ENCODE measurements at places on chromosomes 6 and 20.

- DNase-seq, result peak; percentile 80
These were observed 48.5 kb downstream of the FNDC1 start for GRCh38 chr6:159217595-159218275.

GRCh38 chr6:40796260-40797221 is 209.4 kb upstream of the LRFN2 start:
- no peak for DNase-seq

DNA sequence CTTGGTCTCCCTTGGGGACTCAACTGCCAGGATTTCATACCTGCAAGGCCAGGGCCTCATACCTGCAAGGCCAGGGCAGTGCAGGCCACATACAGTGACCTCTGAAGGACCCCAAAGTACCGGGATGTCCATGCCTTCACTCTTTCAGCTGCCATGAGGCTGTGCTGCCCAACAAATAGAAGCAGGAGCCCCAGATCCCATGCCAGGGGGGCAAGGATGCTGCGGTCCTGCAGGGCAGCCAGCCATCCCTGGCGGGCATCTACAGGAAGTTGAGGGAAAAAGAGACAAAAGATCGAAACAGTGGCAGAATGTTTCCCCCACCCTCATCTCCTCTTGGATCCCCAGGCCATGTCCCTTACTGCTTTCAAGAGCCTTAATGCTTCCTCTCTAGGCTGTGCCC is 799 bp downstream of the NRM start:
- DNase-seq, result no peak

GRCh38 chr6:11865680-11866300 is 87.2 kb upstream of the ADTRP start:
- DNase-seq, result no peak

DNA sequence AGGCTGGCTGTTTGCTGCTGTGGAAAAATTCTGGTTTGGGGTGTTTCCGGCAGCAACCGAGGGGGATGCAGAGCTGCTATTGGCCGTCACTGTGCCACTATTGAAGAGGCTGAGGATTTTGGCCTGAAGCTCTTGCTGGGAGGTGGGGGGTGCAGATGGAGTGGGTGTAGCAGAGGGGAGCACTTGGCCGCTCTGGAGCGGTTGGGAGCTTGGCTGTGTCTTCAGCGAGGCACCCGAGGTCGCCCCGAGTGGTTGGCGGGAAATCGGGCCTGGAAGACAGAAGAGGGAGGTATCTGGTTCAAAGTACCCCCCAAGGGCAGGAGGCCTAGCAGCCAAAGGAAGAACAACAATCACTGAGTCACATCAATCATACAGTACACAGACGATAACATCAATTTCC is 27.1 kb downstream of the NCOA5 start:
- DNase-seq, result no peak

DNA sequence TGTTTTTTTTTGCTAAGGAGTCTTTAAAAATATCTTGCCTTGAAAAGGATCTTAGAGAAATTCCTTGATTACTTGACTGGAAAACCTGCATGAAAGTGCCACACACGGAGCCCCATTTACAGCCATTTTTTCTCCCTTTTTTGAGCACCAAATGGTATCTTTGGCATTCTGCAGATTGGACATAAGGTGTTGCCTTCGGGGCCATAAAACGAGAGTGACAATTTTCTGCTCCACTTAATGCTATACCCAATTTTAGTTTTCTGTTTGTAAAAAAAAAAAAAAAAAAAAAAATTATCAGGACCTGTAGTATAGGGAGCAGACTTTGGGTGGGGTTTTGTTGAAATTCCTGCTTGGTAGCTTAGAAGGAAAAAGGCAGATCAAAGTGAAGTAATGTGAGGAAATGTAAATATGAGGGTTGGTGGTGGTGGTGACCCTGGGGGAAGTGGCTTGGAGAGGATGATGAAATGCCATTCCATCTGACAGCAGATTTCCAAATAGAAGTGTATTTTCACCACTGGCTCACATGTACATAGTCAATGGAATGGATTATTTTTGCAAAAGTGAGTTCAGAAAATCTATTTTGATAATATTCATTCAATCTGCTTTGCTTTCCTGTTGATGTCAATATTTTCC is 212.1 kb upstream of the SOX4 start:
- DNase-seq, result no peak

GRCh38 chr6:52087498-52087999 is at the start of gene PKHD1:
TSS of gene PKHD1 (minus strand) at chr6:52087613. CDS start at chr6:52084933, 2,680 bp downstream.
- DNase-seq, result peak; percentile 32

GRCh38 chr20:57212534-57213276 is 53.7 kb downstream of the BMP7 start:
- DNase-seq, result peak; percentile 87

GRCh38 chr20:2523919-2524708 is 12.3 kb upstream of the TMC2 start:
- peak; percentile 92 for DNase-seq

GRCh38 chr6:106886081-106886843 is 88.3 kb downstream of the CD24 start:
- DNase-seq, result no peak

DNA sequence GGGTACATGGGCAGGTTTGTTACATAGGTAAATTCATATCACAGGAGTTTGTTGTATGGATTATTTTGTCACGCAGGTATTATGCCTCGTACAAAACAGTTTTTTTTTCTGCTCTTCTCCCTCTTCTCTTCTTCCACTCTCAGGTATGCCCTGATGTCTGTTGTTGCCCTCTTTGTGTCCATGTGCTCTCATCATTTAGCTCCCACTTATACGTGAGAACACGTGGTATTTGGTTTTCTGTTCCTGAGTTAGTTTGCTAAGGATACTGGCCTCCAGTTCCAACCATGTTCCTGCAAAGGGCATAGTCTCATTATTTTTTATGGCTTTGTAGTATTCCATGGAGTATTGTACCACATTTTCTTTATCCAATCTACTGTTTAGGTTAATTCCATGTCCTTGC is 65.7 kb downstream of the UNC5CL start:
- no peak for DNase-seq

DNA sequence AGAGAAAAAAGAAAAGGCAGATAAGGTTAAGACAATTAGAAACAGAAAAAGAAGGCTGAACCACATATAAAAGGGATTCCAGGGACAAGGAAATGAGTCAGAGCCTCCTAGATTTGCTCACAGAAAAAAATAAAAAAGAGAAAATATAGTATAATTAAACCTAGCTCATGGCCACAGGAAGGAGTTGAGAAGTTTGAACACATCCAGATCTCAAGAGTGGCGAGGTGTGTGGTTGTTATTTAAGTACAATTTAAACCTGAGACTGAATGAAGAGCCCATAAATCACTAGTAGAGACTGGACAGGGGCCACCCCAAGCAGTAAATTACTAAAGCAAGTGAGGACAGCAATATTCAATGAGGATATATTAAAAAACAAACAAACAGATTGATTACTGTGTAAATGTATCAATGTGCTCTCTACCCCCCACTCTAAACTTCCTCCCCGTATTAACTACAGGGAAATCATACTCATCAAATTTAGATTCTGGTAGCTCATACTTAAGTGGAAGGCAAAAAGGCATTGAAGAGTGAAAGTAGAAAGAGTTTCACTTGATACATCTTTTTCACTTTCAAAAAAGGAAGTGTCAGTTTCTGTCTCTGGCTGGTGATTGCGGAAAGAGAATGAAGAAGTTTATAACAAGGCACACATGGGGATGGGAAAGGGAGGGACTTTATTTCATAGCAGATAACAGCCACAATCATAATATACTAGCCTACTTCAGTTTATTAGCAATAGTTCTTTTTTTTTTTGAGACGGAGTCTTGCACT is 49.3 kb upstream of the SCAF8 start:
- DNase-seq, result no peak

GRCh38 chr20:61951695-61952533 is 113.8 kb downstream of the TAF4 start:
- peak; percentile 86 for DNase-seq

- no peak for DNase-seq
These were observed 20.7 kb upstream of the NNAT start for GRCh38 chr20:37500311-37500710.

GRCh38 chr6:36374194-36374593 is 13.3 kb downstream of the ETV7 start:
- no peak for DNase-seq

DNA sequence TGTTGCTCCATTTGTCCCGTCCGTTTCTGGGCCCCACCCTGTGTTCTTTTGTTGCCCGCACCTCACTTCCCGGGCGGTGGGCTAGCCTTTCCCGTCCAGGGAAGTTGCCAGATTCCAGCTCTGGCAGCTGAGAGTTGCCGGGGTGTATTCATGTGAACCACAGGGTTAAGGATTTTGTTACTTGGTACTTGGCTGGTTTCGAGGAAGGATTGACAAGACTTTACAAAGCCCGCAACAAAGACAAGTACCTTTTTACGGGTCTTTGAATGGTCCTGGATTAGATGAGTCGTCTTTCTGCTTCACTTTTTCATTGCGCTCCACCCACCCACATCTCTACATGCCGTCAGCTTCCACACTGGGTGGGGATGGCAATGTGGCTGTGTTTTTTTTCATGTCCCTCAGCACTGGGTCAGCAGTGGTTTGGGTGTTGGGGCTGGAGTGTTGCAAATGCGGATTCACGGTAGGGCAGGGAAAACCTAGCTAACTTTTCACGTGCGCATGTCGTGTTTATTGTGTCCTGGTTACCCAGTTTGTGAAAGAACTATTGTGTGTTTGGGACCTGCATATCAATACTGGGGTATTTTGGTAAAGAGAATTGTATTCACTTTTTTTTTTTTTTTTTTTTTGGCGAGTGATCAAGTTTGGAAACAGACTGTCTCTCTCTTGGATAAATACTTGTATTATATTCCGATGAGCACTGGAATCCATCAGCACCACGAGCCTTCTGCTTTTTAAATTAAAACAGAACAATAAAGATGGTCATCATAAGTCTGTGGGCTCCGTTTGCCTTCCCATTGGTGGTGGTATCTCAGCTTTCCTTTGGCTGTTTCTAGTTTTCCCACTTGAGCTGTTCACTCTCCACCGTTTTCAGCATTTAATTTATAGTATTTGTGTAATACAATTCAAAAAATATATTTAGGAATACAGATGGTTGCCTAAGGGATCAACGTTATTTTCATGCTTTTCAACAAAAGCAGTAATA is 1.2 kb downstream of the DUSP22 start:
- DNase-seq, result peak; percentile 44

DNA sequence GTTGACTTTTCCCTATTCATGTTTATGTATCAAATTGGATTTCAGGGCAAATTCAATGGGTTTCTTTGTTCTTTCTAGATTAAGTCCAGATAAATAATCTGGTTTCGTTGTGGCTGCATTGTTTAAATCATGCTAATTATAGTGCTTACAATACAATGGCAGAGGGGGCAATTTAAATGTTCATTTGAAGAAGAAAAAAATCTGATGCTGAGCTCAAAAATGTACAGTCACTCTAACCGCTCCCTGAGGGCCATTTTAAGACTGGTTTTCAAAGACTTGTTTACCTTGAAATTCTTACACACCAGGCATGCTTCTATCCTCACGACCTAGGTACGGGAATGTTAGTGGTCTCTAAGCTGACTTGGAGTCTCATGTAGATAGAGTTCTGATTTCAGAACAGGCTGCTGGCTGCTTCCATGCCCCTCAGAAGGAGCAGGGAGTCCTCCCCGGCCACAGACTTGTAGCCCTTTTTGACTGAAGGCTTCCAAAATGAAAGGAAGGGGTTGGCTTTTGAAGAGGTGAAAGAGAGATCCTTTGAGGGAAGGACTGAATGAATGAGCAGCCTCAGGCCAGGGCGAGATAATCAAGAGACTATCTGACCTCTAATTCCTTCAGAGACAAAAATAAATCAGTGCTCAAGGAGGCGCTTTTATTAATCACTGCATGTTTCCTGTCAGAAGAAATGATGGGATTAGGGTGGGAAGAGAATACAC is 86.1 kb upstream of the ZNF217 start:
- DNase-seq, result peak; percentile 74

DNA sequence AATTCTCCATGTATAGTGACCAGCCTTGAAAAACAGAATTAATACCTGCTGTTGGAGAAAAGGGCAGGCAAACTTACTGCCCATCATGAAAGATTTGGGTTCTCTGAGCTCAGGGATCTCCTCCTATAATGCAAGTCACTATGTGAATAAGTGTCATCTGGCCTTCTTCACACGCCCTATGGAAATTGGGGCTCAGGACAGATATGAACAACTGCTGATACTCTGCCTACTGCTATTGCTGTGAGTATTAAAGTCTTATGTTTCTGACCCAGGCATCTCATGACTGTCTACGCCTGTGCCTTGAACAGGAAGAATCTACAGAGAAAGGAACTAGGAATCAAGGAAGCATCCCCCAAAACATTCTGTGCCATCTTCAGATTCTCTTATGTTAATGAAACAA is 226.1 kb downstream of the SOD2 start:
- DNase-seq, result no peak

DNA sequence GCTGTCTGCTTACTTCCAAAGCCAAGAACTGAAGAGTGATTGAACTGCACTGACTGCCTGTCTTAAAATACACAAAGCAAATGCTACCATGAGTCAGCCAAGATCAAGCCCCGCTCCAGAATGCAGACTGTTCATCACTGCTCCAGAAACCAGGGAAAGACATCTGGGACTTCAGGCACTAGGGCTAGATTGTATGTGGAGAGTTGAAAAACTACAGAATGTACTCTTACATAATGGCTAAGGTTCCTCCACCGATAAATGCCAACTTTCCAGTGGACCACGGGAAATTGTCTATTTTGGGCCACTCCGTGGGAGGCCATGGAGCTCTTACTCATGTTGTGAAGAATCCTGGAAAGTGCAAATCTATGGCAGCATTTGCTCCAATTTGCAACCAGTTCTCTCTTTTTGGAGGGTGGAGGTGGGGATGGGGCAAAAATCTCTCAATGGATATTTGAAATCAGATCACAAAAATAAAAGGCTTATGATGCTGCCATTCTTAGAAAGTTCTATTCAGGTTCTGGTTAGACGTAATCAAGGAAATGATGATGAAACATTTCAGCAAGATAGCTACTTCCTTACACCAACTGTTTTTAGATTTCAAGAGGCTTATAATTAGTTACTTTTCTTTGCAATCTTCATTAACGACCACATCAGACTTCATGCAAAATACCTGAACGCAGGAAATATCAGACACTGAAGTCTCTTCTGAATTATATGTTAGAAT is 11.8 kb upstream of the CAP2 start:
- DNase-seq, result no peak

Data from ELF-1 (cell line).